ENCODE measurements at places on chromosomes 16 and 17. TPM values are rescaled to one million over a fixed set of nuclear protein-coding genes. Genes with fewer than 3 reads are reported as not detected.
A peak's percentile ranks its signal among the peaks of the same experiment; 100 is the strongest.

Gene GALK1
- polyA plus RNA-seq, result 43.0 TPM

Gene ABCA5
- polyA plus RNA-seq, result 8.1 TPM

Gene TP53TG3D
- 0.25 TPM for polyA plus RNA-seq

Gene SOX15
- polyA plus RNA-seq, result 15.3 TPM

Gene SPATA32
- polyA plus RNA-seq, result not detected

Gene ACAP1
- 4.3 TPM for polyA plus RNA-seq

GRCh38 chr17:81854974-81855774, 5.2 kb downstream of the P4HB start:
- DNase-seq, result no peak

DNA sequence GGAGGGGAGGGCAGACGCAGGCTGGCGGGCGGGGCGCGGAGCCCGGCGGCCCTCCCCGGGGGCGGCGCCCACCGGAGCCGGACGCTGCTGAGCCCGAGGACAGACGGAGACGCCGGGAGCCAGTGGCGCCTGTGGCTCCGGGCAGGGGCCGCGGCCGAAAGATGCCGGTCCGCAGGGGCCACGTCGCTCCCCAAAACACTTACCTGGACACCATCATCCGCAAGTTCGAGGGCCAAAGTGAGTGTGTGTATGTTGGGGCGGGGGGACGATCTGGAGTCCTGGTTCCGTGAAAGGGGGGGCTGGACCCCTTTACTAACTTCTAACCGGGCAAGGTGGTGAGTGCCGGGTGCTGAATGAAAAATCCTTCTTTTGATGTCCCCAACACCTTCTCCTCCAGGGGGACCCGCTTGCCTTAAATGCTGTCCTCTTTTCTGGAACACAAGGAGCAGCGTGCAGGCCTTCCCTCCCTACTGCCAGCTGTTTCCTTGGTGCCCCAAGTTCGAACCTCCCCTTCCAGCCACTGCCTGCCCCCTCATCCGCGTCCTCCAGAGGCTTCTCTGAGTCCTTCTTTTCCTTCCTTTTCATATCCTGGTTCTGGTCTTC, at the start of gene KCNH6:
Gene KCNH6 (plus strand): TSS at position 106 of the 603 bp plus-strand sequence. CDS start 56 bp downstream, at position 162.
- no peak for DNase-seq

DNA sequence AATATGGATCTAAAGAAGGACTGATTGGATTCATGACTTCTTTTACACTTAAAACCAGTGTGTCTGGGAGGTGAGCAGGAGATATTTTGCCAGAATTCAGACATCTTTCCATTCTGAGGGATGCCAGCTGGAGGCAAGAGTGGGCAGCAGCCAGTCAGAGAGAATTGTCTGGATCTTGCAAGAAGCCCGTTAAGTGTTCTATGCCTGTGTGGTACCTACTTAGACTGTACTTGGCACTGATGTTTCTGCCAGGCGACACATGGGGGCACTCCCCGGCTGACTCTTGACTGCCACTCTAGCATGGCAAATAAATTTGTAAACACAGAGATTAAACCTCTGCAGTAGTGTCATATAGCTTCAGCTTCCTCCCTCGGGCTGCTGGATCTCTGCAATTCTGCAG, 247.7 kb downstream of the UTP18 start:
- no peak for DNase-seq

DNA sequence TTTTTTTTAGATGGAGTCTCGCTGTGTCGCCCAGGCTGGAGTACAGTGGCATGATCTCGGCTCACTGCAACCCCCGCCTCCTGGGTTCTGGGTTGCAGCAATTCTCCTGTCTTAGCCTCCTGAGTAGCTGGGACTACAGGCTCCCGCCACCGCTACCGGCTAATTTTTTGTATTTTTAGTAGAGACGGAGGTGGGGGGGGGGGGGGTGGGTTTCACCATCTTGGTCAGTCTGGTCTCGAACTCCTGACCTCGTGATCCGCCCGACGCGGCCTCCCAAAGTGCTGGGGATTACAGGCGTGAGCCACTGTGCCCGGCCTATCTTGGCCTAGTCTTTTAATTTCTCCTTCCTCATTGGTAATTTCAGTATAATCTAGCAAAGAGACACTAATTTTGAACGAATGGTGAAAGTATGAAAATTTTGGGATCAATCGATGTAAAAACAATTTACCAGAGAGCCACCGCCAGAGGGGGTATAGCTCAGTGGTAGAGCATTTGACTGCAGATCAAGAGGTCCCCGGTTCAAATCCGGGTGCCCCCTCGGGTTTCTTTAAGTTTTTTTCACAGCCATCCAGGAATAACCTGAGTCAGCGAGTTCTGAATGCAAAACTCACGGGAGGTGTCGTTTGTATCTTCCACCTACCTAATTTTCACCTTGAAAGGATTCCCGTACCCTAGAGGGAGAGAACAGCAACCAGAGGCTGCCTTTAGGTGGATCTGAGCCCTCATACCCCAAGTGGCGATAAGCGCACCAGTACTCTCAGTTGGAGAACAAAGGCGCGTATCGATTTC, 2.5 kb upstream of the LASP1 start:
- DNase-seq, result no peak

DNA sequence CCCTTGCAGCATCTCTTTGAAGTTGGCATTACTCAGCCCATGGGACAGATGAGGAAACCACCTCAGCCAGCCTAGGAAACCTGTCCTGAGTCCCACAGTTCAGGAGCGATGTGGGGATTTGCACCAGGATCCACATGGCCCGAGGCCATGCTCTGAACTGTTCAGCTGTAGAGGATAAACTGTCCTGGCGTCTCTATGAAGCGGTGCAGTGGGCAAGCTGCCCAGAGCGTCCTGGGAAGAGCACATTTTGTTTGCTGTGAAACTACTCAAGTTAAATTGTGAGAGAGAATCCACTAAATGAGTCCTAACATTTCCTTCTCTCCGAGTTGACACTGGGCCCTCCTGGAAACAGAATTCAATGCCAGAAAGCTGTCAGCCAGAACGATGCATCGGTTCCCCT, 276.6 kb upstream of the TNRC6C start:
- DNase-seq, result peak; percentile 36

GRCh38 chr16:76386784-76387183, 109.6 kb downstream of the CNTNAP4 start:
- no peak for DNase-seq

DNA sequence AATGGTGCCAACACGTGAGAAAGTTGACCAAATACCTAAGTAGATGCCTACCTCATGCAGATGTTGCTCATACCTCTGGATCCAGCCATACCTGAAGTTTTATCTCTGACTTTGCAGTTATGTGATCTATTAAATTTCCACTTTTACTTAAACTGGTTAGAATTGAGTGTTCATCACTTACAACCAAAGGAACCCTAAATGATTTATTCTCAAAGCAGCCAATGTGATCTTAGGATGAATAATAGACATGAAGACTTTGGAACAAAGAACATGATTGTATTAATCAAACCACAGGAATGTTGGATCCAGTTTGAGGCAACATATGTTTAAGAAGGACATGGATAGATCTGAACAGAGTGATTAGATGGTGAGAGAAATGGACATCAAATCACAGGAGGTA, 68.7 kb downstream of the IRX6 start:
- no peak for DNase-seq

- DNase-seq, result no peak
Observed at GRCh38 chr17:29041571-29041970, 1.4 kb upstream of the PIPOX start.

DNA sequence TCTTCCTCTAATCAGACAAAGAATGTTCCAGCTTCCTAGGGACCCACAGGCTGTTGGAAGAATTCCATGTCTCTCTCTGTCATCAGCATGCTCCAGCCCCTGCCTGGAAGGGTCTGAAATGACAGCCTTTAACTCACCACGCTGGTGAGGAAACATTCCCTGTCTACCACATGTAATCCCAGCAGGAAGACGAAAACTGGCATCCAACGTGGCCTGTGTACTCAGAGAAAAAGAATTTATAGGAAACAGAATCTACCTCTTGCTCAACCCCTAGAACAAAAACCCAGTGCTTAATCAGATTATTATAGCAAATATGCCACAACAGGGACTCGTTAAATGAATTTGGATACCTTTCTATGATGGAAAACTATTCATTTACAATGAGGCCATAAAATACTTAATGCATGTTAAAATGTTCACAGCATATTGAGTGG, 147.3 kb upstream of the FOXF1 start:
- no peak for DNase-seq

DNA sequence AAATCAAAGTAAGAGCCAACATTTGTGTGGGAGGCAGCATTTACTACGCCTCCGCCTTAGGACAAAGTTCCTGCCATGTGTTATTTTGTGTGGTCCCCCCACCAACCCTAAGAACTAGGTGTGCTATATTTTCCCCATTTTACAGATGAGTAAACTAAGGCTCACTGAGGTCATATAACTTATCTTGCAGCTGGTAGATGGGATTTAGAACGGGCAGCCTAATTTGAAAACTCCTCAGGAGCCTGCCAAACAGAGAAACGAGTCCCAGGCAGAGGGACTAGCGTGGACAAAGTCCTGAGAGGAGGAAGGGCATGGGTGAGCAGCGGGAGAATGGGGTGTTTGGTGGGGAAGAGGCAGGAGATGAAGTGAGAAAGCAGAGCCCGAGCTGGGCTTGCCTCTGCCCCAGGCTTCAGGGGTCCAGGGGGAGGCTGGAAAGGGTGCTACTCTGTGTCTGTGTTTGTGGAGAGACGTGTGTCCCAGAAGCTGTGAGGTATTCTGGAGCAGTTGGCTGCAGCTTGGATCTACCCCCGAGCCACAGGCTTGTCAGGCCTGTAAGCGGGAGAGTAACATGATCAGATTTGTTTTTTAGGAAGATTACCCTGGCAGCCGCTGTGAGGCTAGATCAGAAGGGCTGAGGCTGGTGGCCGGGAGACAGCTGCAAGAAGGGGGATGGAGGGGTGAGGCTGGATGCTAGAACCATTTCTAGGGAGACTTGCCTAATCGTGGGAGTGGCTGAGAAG, 5.0 kb downstream of the MLLT6 start:
- no peak for DNase-seq

DNA sequence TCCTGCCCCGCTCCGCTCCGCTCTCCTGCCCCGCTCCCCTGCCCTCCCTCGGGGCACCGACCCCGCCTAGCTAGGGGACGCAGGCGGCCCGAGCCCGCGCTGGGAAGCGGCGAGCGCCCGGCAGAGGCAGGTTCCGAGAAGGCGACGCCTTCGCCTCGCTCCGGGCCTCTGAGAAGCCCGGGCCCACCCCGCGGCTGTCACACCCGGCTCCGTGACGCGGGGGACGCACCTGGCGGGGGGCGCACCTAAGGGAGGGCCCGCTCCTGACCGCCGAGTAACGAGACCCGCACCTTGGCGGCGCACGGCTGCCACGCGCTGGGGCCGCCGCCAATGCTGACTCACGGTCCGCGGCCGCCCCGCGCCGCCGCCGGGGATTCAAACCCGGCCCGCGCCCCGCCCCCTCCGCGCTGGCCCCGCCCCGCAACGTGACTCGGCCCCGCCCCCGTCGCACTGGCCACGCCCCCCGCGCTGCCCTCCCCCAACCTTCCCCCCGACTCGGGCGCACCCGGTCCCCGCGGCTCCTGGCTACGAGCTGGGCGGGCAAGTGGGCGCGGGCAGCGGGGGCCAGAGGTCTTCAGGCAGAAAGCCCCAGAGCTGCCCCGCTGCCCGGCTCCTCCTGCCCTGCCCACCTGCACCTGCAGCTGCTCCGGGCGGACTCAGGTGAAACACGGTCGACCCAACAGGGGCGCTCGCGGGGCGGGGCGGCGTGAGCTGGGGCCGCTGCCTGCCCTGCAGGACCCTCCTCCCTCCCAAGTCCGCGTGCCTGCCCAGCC, 27.8 kb downstream of the GNPTG start:
- no peak for DNase-seq
